Activated T-helper 17 cell treated with anti-CD3 and anti-CD28 coated beads, Interleukin-2, amount 50 U/mL, for 72 hours (primary cell): ENCODE measurements at places on chromosomes 11 and 22. TPM values are rescaled to one million over a fixed set of nuclear protein-coding genes. Genes with fewer than 3 reads are reported as not detected.

GRCh38 chr11:20070459-20070858 lies 89.8 kb downstream of the DBX1 start:
- ATAC-seq: no peak

GRCh38 chr22:48047722-48048500 lies 1285.5 kb downstream of the TBC1D22A start:
- no peak for ATAC-seq

LRFN4 gene
- total RNA-seq: 43.7 TPM

FOLR3 gene
- total RNA-seq: not detected

C22orf31 gene
- total RNA-seq: not detected

DNA sequence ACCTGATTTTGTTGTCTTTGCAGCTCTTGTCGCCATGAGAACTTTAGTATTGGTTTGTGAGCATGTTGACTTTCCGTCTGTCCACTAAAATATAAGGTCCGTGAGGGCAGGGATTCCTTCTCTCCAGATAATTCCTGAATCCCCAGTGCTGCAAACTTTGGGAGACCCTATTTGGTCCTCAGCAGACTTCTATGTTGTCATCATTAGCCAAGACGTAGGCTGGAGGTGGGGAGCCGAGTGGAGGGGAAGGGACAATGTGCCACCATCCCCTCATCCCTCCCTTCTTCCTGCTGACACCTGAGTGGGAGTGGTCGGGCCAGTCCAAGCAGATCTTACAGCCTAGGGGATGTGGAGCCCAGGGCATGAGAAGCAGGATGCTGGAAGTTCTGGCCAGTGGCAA lies 690.6 kb downstream of the TBC1D22A start:
- no peak for ATAC-seq

GRCh38 chr22:46374663-46375474 lies 39.4 kb downstream of the TRMU start:
- ATAC-seq: no peak

DNA sequence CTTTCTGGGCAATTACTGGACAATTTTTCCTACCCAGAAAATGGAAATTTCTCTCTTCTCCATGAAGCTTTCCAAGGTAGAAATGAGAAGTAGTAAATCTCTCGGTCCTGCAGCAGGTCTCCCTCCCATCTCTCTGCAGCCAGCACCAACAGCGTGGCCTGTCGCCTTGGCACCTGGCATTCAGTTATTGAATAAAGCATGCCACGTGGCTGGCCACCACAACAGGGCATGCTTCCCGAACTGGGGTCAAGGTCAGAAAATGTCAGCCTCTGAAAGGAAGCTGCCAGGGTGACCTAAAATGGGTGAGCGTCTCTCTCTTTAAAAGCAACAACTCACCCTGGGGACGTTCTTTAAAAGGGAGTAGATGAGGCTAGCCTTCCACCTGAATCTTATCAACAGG lies 14.0 kb downstream of the CACNG2 start:
- ATAC-seq: no peak

- ATAC-seq: no peak
Measured at GRCh38 chr11:66547662-66548009, 933 bp downstream of the ACTN3 start.

- no peak for ATAC-seq
Measured at GRCh38 chr22:27726686-27727449, 74.7 kb downstream of the MN1 start.

RAB39A gene
- total RNA-seq: 3.1 TPM

KRTAP5-11 gene
- not detected for total RNA-seq

GRCh38 chr22:48893288-48894063 lies 934.2 kb downstream of the BRD1 start:
- no peak for ATAC-seq

UPK3A gene
- total RNA-seq: not detected

F2 gene
- not detected for total RNA-seq

DNA sequence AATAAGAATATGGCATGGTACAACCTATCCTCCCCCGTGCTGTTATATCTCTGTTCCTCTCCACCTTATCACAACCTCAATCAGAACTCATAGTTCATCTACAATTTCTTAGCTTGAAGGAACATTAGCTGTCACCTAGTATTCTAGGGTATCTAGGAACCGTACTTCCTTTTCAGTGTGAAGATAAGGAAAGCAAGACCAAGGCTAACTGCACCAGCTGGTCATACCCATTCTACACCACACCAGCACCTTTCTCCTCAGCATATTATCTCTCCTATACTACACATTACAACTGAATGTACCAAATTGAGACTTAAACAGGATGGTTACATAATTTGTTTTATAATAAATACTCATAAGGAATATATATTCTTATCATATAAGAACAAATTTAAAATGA lies 73.1 kb downstream of the ARHGAP32 start:
- no peak for ATAC-seq

GRCh38 chr11:126963115-126963514 lies 37.5 kb downstream of the KIRREL3 start:
- no peak for ATAC-seq

DNA sequence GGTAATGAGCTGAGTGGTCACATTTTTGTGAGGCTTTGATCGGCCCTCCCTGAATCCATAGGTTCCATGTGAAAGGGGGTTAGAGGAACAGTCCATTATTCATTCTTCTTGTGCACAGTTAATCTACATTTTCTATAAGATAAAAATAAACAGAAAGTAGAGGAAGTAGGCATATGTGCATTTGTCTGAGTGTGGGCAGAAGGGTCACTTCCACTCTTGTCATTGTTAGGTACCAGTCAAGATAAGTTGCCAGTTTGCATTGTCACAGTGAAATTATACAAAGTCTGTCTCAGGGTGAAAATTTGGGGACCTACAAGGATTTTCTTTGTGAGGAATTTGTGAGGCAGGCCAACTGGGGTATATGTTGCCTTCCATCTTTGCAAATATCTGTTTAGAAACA lies 4.6 kb upstream of the APOL4 start:
- ATAC-seq: no peak

- no peak for ATAC-seq
Measured at GRCh38 chr11:35848616-35849015, 95.2 kb upstream of the LDLRAD3 start.
